ENCODE measurements at places on chromosomes 13 and 19.

GRCh38 chr19:55716531-55716930 lies 21.7 kb downstream of the NLRP9 start:
- no peak for DNase-seq

GRCh38 chr19:54608792-54609191 lies 15.4 kb downstream of the LILRA1 start:
- DNase-seq = no peak

GRCh38 chr13:62388515-62388914 lies 972.9 kb upstream of the PCDH20 start:
- no peak for DNase-seq

- no peak for DNase-seq
These were observed 4.2 kb upstream of the SPC24 start for GRCh38 chr19:11159598-11160439.

- DNase-seq = no peak
These were observed 18.8 kb downstream of the FLT1 start for GRCh38 chr13:28475916-28476725.

DNA sequence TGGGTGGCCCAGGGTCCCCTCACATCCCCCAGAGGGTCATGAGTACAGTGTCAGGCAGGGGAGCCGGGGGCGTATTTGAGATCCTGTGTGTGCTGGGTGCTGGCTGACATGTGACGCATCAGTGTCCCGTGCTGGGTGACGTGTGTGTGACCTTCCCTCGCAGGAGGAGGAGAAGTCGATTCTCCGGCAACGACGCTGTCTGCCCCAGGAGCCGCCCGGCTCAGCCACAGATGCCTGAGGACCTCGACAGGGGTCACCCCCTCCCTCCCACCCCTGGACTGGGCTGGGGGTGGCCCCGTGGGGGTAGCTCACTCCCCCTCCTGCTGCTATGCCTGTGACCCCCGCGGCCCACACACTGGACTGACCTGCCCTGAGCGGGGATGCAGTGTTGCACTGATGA lies 25.8 kb downstream of the PNPLA6 start:
- no peak for DNase-seq

DNA sequence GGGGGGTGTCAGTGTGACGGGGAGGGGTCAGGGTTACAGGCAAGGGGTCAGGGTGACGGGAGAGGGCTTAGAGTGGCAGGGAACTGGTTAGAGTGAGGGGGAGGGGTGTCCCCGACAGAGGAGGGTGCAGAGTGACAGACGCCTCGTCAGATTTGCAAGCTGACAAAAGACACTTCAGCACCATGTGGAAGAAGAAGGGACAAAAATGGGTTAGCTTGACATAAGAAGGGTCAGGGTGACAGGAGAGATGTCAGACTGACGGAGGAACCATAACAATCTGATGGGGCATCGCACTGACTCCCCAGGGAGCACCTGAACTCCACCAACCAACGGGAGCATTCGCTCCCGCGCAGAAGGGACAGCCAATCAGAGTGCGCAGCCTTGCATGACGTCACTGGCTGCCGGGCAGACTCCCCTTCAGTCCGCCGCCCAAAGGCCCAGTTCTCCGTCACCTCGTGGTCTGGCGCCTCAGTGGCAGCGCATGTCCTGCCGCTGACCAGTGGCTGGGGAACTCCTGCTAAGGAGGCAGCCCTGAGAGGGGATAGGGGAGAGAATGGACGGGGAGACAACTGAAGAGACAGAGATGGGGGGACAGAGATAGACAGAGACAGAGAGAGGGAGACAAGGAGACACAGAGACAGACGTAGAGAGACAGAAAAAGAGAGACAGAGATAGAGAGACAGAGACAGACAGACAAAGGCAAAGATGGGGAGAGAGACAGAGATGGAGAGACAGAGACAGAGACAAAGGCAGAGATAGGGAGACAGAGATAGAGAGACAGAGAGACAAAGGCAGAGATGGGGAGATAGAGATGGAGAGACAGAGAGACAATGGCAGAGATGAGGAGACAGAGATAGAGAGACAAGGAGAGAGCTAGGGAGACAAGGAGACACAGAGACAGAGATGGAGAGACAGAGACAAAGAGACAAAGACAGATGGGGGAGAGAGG lies 30.2 kb downstream of the C19orf81 start:
- peak; percentile 86 for DNase-seq

DNA sequence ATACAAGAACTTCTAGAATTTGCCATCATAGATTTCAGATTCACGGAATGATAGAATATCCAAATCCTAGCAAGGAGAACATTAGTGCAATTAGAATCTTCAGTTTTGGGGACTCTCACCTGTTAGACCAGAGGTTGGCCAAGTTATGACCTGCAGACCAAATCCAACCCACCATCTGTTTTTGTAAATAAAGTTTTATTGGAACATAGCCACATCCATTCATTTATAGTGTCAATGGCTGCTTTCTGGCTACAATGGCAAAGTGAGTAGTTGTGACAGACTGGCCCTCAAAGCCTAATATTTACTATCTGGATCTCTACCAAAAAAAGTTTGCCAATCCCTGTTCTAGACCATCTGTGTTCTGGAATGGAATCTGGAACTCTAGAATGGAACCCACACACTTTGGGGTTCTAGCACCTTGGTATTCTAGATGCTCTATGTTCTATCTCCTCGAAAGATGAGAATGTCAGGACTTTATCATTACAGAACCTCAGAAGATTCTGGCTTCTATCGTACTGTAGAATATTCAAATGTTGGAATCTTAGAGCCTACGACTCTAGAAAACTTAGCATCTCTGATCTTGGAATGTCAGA lies 2.5 kb downstream of the KPTN start:
- no peak for DNase-seq

- peak; percentile 55 for DNase-seq
These were observed 9.7 kb upstream of the LYPD3 start for GRCh38 chr19:43474986-43475705.

DNA sequence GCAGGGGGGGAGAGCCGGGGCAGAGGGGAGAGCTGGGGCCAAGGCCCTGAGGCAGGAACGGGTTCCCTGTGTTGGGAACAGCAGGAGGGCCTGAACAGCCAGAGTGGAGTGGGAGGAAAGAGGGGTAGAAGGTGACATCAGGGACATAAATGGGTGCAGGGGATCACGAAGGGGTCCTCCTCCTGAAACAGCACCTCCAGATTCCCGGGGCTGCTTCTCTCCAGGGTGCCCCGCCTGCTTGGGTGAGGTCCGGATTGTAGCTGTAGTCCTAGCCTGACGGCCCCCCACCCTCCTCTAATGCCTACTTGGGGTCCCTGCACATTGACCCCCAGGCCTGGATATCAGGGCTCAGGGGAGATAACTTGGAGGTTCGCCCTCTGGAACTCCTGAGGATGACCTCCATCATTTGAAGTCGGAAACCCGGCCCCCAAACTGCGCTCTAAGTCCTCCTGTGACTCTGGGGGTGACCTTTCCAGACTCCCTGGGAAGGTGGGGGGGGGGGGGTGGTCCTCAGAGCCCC lies 473 bp upstream of the SCN1B start:
- DNase-seq = no peak

GRCh38 chr13:51155776-51156515 lies 44.9 kb upstream of the C13orf42 start:
- no peak for DNase-seq

DNA sequence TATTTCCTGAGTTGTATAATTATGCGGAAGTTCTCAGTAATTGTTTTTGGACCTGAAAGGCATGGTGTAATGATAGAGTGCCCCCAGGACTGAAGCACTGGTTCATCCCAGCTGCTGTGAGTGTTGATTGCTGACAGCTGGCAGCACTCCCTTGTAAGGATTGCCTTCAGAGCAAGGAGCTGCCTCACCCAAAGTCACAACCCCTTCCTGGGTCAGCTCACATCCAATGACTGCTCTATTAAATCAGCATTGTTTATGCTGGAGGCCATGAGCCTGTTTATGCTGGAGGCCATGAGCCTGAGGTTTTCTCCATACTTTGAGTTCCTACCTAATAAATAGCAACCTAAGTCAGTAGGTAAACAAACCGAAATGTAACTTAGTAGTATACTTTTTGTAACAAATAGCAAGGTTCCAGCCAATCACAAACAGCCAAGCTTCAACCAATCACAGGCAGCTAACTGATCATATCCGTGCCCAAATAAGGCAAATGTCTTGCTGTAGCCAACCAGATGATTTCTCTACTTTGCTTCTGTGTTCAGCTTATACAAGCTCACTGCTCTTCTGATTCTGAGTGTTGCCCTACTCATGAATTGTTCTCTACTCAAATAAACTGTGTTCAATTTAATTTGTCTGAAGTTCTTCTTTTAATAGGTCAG lies 11.7 kb upstream of the SPACA6 start:
- no peak for DNase-seq

- no peak for DNase-seq
These were observed 29.3 kb upstream of the PSG8 start for GRCh38 chr19:42794765-42795164.

DNA sequence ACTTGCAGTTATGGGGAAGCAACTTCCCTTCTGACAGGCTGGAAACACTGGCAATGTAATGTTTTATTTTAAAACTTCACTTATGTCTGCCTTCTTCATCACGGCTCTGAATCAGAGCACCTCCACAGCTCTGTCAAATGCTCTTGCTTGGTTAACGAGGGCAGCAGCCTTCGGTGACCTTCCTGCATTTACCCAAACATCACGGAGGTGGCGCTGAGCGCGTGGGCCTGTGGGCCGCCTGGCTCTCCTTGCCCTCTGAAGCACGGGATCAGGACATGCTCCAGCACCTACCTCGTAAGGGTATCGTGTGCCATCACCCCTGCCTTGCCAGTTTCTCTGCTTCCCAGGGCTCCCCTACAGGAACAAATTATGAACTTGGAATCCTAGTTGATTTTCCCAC lies 310.0 kb downstream of the TEX29 start:
- no peak for DNase-seq

GRCh38 chr13:98766697-98767096 lies 14.2 kb upstream of the SLC15A1 start:
- DNase-seq = no peak

- no peak for DNase-seq
These were observed 9.1 kb upstream of the PNMA8A start for GRCh38 chr19:46480415-46480814.

- no peak for DNase-seq
These were observed 254.2 kb upstream of the ZNF507 start for GRCh38 chr19:32091241-32091640.

GRCh38 chr19:35797663-35798062 lies 15.0 kb downstream of the PRODH2 start:
- DNase-seq = no peak

DNA sequence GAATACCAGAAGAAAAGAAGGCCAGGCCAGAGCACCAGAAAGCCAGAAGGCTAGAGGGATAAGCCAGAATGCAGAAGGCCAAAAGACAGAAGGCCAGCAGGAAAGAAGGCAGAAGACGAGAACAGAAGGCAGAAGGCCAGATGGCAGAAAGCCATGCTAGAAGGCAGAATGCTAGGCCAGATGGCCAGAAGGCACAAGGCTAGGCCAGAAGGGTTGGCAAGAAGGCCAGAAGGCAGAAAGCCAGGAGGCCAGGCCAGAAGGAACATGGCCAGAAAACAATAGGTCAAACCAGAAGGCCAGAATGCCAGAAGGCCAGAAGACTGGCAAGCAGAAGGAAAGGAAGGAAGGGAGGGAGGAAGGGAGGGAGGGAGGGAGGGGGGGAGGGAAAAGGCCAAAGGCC lies 188.8 kb downstream of the TUBA3C start:
- no peak for DNase-seq

DNA sequence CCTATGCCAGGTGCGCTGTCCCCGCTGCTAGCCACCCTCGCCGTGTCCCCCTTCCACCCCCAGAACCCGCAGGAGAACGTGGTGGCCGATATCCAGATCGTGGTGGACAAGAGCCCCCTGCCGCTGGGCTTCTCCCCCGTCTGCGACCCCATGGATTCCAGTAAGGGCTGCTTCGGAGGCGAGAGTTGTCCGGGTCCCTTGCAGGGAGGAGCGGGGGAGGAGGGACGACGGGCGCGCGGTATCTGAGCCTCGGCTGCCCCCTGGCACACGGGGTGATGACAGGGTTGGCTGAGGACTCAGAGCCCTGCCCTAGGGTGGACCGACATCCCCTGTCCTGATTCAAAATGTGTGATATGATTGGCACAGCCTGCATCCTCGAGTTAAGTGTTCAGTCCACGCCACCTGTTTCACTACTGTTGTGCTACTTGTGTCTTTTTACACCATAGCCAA lies 653 bp downstream of the MVB12A start:
- peak; percentile 46 for DNase-seq

DNA sequence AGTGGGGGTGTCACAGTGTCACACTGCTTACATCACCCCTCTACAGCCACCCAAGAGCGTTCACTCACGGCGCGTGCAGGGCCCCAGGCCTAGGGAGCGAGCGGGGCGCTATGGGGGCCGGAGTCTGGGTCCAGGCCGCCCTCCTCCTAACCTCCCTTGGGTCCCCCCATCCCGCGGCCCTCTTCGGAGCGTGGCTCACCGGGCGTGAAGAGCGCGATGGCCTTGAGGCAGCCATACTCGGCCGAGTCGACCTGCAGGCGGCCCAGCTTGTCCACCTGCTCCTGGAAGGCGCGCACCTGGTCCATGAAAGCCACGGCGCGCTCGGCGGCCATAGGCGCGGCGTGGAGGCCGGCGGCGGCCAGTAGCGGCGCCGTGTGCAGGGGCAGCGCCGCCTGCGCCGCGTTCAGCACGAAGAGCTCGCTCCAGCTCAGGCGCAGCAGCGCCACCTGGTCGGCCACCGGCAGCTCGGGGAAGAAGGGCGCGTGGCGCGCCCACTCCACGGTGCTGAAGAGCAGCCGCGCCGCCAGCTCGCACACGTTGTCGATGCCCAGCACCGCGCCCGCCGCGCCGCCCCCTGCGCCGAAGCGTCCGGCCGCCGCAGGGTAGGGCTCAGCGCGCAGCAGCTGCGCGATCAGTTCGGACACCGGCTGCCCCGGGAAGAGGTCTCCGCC lies 9.4 kb downstream of the OCEL1 start:
- peak; percentile 56 for DNase-seq

GRCh38 chr19:498511-498891 lies 2.2 kb downstream of the MADCAM1 start:
- DNase-seq = no peak

GRCh38 chr19:15675560-15675959 lies 2.7 kb downstream of the CYP4F12 start:
- no peak for DNase-seq

DNA sequence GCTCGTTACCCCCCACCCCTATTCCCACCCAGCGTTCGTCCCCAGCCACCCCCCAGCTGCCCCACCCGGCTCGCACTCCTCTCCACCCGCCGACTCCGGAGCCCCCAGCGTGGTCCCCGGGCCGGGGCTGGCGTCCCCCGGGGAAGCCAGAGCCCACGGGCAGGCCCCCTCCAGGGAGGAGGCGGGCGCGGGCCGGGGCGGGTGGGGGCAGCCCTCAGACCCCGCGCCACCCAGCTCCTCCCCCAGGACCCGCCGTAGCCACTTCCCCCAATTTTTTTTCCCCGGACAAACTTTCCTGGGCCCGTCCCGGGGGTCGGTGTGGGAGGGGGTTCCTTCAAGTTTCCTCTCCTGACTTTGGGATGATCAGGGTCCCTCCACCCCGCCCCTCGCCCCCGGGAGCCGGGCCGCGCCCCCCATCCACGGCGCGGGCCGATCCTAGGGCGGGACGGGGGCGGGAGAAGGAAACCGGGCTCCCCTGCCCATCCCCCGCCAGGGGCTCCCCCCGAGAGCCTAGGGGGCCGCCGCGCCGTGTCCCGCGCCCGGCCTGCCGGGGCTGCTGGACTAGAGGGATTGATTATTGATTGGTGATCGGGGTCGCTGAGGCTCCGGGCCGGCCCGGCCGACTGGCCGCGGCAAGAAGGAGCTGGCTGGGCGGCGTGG lies 927 bp upstream of the TSHZ3 start:
- no peak for DNase-seq

- DNase-seq = no peak
These were observed 1043.4 kb downstream of the DIAPH3 start for GRCh38 chr13:59120297-59120843.

All from amygdala (tissue), 56 donors.